Stimulated activated CD4-positive, alpha-beta T cell treated with anti-CD3 and anti-CD28 coated beads, Interleukin-1b, Interleukin-23, amount 100 ng/mL, for 1 hour (primary cell): ENCODE measurements at places on chromosomes 4 and X.

DNA sequence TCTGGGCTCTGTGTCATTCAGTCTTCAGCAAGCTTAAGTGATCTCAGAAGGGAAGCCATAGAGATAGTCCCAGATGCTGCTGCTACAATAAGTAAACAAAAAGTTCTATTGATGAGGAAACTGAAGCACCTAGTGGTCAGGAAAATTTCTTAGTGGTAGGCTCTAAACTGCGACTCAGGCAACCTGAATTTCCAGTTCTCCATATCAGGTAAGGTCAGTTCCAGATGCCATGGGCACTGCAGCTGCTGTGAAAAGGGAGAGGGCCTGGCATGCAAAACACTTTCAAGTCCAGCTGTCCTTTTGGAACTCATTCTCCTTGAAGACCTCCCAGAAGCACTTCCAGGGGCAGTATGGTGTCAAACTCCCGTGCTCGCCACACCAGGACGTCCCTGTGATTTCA, 46.2 kb downstream of the REELD1 start:
- no peak for DNase-seq

DNA sequence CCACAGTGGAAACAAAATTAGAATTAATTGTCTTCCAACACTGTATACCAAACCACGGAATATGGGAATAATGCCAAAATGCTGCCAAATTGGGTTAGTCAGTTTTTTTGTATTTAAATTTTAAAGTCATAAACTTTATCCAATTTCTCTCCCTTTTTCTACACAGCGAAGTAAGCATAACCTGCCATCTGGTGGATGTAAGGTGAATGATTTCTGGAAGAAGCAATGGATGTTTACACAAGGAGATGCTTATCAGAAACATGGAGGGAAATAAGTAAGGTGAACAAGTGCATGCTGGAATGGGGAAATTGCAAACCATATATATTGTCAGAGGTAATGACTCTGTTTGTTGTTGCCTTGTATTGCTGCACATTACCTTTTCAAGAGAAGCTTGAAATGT, 691.9 kb downstream of the TECRL start:
- DNase-seq, result no peak

DNA sequence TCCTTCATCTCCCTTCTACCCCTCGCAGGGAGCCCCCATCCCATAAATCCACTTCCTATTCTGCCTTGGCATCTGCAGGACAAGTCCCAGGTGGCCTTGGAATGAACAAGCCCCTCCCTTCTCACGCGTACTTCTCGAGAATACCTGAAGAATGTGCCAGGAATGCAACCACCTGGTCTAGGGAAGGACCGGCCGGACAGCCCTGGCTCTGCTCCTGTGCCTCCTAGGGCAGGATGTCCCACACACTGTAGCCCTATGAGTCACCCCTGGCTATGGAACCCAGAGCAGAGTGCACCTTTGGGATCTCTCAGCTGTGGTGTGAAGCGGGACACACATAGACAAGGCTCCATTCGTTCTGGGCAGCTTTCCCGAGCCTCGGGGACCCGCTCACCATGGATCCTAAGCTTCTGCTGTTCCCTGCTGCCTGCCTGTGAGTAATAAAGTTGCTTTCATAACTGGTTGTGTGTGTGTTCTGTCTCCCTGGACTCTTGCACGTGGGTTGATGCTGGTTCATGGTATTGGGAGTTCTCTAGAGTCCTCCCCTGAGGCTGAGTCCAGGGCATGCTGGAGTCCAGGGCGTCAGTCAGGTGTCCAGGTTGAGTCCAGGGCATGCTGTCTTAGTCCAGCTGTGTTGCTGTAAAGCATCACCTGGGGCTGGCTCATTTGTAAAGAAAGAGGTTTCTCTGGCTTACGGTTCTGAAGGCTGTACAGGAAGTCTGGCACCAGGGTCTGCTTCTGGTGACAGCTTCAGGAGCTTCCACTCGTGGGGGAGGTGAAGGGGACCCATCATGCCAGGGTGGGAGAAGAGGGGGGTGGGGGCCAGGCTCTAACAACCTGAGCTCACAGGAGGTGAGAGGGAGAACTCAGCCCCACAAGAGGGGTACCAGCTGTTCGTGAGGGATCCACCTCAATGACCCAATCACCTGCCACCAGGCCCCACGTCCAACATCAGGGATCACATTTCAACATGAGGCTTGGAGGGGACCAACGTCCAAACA, 7.4 kb upstream of the PDE6B start:
- no peak for DNase-seq

- DNase-seq, result no peak
Measured at GRCh38 chrX:13074297-13075262, 30.2 kb upstream of the FAM9C start.

- DNase-seq, result no peak
Measured at GRCh38 chr4:38095691-38096090, 135.5 kb downstream of the PTTG2 start.

GRCh38 chrX:1451661-1452515, 821 bp downstream of the ASMTL start:
- no peak for DNase-seq

- DNase-seq, result no peak
Measured at GRCh38 chrX:100297728-100298127, 112.3 kb downstream of the PCDH19 start.

GRCh38 chr4:7394681-7395451, 39.9 kb downstream of the PSAPL1 start:
- DNase-seq, result no peak

DNA sequence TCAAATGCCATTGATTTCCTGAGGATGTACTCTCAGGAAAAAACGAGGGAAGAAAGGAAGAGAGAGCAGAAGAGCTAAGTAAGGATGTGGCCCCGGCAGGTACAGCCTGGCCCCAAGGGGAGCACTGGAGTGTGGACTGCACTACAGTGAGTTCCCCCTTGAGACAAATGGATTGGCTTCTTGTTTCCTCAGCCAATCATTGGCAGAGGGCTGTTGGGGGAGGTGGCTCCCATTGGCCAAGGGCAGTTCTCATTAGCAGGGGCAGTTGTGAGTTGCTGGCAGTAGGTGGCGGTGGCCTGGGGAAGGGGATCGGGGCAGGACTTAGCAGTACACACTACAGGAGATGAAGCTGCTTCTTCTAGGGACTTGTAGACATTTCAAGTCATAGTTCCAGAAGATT, 24.1 kb upstream of the OCIAD2 start:
- DNase-seq, result no peak

DNA sequence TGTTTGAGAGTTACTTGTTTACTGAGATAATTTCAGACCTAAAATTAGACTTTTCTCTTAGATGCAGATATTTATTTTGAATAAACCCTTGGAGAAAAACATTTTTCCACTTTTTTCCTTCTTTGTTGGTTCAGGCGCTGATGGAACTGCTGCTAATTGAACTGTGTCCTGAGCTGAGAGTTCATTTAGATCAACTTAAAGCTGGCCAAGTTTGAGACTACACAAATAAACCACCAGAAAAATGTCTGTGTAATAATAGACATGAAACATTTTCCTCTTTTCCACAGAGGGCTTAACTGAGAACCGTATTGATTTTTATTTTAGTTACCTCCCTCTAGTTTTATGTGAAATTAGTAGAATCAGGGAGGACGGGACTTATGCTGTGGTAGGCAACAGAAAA, 32.5 kb downstream of the LRP2BP start:
- no peak for DNase-seq

- no peak for DNase-seq
Measured at GRCh38 chr4:24912252-24913118, at the start of gene CCDC149. CCDC149 (minus strand) TSS chr4:24913042; CDS start chr4:24912864, 178 bp downstream.

DNA sequence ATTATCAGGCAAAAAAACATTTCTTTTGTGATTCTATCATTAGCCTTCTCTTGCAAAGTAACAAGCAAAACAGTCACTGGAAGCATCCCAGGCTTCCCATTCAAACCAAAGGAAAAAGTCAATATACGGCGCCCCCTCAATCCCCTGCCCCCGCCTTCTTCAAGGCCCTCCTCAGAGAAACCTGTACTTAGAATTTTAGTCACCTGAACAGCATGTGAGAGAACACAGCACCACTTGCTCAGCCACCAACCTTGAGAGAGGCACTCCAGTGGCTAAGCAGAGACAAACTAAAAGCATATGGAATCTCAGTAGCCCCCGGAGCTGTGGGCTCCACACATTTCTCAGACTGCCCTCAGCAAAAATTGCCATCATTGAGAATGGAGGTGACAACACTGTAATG, 25.2 kb downstream of the LEF1 start:
- no peak for DNase-seq

- no peak for DNase-seq
Measured at GRCh38 chrX:72620550-72621145, 48.0 kb upstream of the HDAC8 start.

DNA sequence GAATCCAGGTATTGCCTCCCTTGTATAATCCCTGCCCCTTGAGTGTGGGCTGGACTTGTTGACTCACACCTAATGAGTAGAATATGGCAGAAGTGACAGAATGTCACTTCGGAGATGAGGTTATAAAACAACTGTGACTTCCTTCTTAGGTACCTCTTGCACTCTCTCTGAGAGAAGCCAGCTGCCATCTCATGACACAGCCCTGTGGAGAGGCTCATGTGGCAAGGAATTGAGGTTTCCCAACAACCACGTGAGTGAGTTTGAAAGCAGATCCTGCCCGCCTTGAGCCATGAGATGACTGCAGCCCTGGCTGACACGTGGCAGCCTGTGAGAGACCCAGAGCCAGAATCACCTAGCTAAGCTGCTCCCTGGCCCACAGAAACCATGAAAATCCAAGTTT, 13.5 kb downstream of the ASB11 start:
- no peak for DNase-seq

GRCh38 chrX:35090801-35091200, 148.2 kb downstream of the FAM47B start:
- DNase-seq, result no peak

- no peak for DNase-seq
Measured at GRCh38 chr4:25767877-25768725, 94.7 kb downstream of the SEL1L3 start.

- no peak for DNase-seq
Measured at GRCh38 chrX:24148535-24149350, 786 bp upstream of the ZFX start.

DNA sequence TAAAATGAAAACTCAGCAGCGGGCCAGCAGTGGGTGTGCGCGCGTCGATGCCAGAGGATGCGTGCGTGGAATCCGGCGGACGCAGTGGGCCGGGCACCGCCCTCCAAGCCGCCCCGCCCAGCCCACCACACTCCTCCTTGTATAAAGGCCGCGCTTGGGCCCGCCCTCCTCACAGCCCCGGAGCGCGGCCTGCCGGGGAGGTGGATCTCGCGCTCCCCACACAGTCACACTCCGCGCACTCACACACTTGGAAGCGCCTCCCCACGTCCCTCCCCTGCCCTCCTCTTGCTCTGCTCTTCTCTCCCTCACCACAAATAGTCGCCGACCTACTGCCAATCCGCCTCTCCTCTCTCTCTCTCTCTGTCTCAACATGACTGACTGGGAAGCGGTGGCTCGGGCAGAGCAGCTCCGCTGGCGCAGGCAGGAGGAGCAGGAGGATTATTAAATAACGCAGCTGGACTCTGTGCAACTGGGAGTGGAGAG, at the start of gene CCSER1:
Gene CCSER1 (plus strand): TSS at position 172 of the 483 bp plus-strand sequence.
- DNase-seq, result no peak

DNA sequence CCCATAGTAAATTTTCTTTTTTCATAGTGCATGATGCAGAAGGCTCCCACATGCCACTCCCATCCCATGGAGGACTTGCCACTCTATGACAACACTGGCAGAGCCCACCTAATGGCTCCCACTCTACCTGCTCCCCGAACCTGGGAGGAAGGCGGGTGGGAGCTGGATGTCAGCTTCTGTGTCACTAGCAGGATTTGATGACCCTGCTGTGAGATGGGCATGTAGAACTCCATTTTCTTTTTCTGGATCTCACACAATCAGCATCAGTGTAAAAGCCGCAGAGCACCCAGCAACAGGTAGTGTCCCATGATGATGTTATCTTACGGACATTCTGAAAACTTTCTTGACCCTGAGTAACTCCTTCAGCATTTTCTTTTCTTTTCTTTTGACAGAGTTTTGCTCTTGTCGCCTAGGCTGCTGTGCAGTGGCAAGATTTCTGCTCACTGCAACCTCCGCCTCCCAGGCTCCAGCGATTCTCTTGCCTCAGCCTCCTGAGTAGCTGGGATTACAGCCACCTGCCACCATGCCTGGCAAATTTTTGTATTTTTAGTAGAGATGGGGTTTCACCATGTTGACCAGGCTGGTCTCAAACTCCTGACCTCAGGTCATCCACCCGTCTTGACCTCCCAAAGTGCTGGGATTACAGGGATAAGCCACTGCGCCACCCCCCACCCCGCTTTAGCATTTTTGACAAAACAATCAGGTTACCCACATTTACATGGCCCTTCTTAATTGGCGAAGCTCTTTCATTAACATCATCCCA, 15.0 kb upstream of the ADH1A start:
- no peak for DNase-seq

- DNase-seq, result no peak
Measured at GRCh38 chr4:158588285-158588684, 66.6 kb downstream of the RXFP1 start.

DNA sequence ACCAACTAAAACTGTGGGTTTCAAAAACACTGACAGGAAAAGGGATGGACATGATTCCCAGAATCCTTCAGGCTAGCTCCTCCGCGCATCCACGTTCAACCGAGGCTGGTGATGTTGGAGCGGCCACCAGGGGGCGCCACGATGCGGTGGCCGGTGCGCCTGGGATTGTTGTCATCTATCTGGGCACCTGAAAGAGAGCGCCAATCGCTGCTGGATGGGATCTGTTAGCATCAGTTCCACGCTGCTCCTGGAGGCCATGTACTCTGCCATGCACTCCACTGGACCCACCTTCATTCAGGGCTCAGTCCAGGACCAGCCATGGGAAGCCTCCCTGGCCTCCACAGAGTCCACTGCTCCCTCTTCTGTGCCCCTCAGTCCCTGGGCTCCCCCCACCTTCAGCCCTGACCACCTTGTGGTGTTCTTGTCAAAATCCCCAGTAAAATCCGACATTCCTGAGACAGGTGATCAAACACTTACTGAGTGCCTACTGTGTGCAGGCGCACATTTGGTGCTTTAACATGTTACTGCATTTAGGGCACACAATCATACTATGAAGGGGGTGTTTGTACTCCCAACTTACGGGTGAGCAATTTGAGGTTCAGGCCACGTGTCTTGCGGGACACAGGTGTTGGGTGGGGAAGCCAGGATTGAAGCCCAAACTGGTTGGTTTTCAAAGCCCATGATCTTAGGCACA, 71.1 kb downstream of the CRMP1 start:
- DNase-seq, result no peak

DNA sequence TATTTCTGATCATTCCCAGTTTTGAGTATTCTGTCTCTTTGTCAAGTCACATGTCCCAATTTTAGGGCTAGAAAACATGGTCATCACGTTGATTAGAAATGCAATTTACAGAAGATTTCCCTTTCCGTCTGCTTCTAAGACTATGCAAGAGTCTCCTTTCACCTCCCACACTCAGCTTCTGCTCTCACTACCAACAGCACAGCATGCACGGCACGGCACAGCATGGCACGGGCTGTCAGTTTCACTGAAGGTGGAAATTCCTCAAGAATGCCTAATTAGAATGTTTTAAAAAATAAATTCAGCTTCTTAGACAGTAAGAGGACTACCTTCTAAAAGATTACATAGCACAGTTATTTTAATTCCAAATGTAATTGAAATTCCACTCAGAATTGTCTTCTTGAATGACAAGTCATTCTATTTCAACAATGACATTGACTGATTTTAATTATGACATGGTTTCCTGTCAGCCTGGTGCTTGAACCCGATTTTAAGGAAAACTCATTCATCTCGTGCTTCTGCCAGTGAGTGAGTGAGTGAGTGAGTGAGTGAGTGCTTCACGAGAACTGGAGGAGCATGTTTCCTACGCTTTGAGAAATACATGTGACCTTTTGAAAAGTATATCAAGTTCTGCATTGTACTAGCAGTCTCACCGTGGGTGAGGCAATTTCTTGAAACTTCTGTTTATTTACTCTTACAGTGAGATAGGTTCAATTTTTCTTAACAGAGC, 124.8 kb upstream of the SORBS2 start:
- DNase-seq, result no peak
